ENCODE measurements at places on chromosomes 6 and 20.

DNA sequence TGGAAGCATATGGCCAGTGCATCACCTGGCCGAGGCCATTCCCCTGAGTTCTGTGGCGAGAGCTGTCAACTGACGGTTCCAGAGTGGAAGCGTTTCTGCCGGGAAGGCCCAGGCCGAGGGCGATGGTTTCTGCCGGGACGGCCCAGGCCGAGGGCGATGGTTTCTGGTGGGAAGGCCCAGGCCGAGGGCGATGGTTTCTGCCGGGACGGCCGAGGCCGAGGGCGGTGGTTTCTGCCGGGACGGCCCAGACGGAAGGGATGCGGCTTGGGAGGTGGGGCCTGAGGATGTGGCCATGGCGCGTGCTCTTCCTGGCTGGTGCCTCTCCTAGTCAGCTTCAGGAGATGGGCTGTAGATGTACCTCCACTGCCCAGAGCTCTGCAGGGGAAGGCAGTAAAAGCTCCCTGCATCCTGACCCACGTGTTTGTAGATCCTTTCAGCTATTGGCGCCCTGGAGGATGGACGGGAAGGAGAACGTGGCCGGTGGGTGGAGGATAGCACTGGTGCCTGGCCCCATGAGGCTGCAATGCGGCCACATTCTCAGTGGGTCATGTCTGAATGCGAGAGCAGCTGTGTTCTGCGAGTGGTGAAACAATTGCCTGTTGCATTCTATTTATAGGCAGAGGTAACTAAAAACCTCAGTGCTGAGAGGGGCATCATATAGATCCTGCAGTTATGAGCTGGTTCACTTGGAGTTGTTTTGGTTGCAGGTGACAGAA is 12.8 kb downstream of the TPD52L2 start:
- DNase-seq, result no peak

DNA sequence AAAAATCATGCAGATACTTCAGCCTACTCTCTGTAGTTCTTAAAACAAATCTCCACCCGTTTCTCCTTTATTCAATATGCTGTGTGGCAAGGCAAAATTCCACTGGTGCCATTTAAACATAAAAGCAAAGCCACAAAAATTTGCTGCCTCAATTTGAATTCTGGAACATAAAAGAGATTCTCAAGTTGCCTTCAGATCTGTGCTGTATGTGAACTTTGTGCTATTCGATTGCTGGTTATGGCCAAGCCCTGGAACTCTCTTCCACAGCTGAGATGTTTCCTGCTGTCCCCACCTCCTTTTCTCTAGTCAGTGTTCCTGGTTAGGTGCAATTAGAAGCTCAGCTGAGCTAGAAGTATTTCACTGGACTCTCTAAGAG is 395.3 kb upstream of the BTBD3 start:
- no peak for DNase-seq

DNA sequence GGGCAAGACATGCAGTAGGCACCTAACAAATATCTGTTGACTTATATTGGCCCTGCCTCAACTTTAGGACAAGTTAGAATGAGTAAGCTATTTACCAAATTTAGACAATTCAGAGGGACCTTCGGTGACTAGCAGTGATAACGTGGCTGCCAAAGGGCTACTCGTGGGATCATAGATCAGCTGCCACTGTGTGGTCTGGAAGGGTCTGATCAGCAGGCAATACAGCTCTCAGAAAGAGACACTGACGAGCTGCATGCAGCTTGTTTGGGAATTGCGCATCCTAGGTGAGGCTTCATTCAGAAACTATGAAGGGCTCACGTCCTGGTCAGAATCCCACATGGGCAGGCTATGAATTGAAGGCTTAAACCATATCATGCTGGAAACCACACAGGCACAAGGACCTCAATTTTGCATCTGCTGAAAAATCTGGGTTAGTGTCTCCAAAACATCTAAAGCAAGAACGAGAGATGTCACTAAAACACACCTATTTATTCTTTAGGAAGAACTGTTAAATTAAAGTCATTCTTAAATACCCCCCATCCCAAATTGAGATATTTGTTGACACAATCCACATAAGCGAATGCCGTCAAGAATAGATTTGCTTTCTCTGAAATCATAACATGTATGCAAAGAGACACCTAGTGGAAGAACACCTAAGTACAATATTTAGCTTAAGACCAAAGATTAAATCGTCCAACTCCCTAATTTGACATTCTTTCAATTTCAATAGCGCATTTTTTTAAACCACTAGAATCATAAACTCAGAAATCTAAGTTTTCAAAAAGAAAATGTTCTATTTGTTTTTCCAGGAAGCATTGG is 79.6 kb downstream of the IPCEF1 start:
- no peak for DNase-seq

DNA sequence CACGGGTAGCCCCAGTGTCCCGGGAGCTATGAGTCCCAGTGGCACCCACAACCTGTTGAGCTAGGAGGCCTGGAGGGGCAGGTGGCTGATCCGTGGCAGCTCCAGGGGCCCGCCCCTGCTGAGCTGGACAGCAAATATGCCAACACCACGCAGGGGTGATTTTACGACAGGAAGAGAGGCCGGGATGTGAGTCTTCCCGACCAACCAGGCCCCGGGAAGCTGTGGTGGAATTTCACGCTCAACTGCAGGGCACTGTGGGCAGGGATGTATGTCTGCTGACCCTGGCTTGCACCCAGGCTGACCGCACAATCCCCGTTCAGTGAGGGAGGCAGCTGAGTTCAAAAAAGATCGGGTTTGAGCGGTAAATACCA is 183.9 kb downstream of the ERMARD start:
- no peak for DNase-seq

- DNase-seq, result no peak
Observed at GRCh38 chr6:1606780-1607515, 2.8 kb upstream of the FOXC1 start.

GRCh38 chr20:60057123-60057865 is 99.1 kb downstream of the CDH26 start:
- DNase-seq, result peak; percentile 48

GRCh38 chr20:11766961-11767360 is 150.7 kb upstream of the BTBD3 start:
- no peak for DNase-seq

GRCh38 chr6:122653094-122653493 is 42.9 kb downstream of the PKIB start:
- DNase-seq, result no peak

DNA sequence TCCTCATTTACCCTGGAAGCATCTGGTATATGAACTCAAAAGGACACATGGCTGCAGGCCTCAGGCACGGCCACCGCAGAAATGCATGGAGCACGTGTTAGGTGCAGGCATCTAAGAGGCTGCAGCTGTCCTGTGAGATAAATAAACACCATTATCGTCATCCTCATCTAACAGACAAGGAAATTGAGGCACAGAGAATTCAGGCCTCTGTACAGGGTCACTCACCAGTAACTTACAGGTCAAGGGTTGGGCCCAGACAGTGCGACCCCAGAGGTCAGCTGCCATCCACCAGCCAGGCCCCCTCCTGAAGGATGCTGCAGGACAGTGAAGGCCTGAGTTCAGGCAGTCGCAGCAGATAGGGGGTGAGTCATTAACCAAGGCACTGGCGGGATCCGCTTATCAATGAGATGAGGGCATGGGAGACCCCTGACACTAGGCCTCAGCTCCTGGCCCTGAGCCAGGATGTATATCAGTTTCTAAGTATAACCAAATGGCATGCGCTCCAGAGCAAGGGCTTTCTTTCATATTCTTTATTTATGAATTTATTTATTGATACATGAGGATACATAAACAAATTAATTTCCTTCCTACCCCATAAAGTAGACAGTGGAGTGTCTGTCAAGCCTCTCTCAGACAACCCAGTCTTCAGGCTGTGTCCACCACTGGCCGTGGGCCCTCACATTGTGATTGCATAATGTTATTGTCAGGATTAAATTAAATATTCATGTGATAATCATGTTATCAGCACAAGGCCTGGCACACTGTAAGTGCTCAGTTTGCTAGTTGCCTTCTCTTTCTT is 316.9 kb downstream of the QKI start:
- no peak for DNase-seq

- DNase-seq, result no peak
Observed at GRCh38 chr20:46930640-46931339, 36.1 kb downstream of the EYA2 start.

DNA sequence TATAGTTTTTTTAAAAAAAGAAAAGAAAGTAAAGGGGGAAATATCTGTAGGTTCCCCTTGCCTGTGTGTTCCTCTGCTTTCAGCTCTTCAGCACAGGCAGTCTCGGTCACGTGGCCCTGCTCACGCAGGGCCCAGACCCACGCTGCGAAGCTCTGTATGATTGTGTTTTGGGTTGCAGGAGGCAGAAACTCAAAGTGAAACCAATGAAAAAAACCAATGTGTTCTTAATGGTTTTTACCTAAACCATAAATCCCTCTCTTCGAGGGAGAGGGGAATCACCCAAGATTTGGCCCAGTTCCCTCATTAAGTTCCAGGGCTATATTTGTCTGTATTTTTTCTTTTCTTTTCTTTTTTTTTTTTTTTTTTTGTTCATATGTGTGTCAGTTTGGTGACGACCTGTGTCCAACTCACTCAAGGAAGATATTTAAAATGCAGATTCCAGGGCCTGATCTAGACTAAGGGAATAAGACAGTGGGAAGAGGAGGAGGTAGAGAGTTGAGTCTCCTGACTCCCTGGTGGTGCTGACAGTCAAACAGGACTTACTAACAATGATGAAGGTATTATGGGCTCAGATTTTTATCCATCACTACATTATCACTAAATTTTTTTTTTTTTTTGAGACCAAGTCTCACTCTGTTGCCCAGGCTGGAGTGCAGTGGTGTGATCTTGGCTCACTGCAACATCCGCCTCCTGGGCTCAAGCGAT is 33.8 kb upstream of the RREB1 start:
- peak; percentile 73 for DNase-seq

- DNase-seq, result no peak
Observed at GRCh38 chr6:7136859-7137334, 29.1 kb downstream of the RREB1 start.

GRCh38 chr6:44789061-44789460 is 401.6 kb downstream of the CDC5L start:
- DNase-seq, result no peak

Data from stimulated activated naive CD4-positive, alpha-beta T cell treated with Interleukin-2 at 50 U/mL for 16 hours (primary cell).